PC-9 (cell line): ENCODE measurements at places on chromosomes 3 and 15. TPM values are rescaled to one million over a fixed set of nuclear protein-coding genes. Genes with fewer than 3 reads are reported as not detected.

DNA sequence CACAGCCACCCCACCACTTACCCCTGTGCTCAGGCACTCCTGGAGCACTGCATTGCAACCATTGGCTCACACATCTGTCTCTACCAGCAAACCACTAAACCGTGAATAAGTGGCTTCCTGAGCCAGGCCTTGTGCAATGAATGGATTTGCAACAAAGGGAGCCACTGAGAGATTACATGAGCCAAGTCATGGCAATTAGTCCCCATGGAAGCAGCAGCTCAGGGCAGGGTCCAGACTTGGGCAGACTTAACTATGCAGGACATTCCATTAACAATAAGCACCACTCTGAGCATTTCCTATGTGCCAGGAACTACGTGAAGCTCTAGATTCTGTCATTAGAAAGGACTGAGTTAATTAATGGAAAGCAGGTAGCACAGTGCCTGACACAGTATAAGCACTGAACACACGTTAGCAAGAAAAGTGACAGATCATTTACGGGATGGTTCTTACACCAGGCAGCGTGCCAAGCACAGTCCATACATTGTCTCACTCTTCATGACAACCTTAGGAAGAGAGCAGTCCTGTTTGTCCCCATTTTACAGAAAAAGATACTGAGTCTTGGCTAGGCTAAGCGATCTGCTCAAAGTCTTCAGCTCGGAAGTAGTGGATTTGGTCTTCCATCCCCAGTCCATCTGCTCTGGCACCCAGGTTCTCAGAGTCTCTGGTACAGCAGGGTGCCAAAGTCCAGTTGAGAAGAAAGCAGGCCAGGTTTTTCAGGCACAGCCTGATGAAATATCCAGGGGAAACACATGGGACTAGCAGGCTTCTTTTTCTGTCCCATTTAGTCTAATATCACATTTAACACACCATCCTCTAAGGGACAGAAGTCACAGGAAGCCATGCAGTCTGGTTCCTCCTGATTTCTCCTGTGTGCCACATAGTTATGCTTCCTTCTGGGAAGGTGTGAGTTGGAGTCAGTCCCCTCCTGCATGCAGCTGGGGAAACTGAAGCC, 44.1 kb downstream of the LIPC start:
- peak; percentile 52 for DNase-seq

- DNase-seq: peak; percentile 75
These were observed 5.4 kb downstream of the TGFBR2 start for GRCh38 chr3:30611613-30612436.

- DNase-seq: peak; percentile 54
These were observed 115.8 kb upstream of the PLCL2 start for GRCh38 chr3:16768956-16769355.

DNA sequence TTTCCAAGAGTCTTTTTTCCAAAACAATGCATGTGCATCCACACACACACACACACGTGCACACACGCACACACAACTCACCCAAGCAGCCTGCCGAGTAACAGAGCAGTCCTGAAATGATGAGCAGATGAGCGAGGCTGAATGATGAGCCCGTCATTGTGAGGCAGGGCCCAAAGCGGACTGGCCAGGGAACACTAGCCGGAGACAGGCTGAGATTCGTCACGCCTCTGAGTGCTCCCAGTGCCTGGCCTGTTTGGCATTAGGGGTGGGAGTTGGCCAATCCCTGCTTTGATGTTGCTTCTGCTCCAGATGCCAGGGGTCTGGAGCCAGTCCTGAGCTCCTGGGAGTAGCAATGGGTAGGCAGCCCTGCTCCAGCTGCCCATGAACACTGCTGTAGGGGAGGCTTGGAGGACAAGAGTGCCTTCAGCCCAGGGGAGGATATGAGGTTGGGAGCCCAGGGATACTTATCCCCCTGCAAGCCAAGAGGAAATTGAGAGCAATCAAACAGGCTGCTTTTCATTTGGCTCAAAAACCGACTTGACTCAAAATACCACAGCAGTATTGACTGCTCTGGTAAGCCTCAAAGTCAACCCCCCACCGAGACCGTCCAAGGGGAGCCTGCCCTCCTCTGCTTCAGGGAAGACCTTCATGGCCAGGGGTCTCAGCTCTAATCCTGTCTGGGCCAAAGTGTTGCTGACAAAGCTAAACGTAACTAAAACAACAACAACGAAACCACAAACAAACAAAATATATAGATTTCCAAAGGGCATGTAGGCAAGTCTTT, 22.9 kb downstream of the COLQ start:
- DNase-seq: no peak

- DNase-seq: no peak
These were observed 31.2 kb upstream of the RIOX2 start for GRCh38 chr3:98003306-98003969.

GRCh38 chr3:49718858-49719213, 648 bp downstream of the AMIGO3 start:
- DNase-seq: no peak

GRCh38 chr3:97952872-97953271, 19.4 kb downstream of the RIOX2 start:
- DNase-seq: peak; percentile 69

- no peak for DNase-seq
These were observed 464 bp upstream of the MRPS25 start for GRCh38 chr3:15065550-15066007.

GRCh38 chr3:79947957-79948356, 180.2 kb upstream of the ROBO1 start:
- DNase-seq: no peak

DNA sequence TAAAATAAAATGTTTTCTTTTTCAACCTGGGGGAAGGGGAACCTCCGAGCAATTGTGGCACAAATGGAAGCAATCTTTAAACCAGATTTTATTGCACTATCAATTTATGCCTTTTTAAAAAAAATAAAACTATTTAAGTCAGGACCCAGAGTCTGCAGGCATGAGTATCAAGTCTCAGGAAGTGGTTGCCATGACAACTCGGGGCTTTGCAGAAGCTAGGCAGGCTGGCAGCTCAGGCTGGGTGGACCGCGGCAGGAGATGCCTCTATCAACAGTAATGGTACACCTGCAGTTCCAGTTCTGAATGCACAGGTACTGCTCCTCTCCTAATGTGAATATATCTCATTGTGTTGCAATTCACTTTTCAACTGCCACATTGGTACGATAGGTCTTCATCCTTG, 447.7 kb downstream of the GABRG3 start:
- DNase-seq: no peak

- no peak for DNase-seq
These were observed 50.2 kb downstream of the KCNAB1 start for GRCh38 chr3:156170571-156170970.

GRCh38 chr3:158312560-158313141, 202.8 kb downstream of the RSRC1 start:
- DNase-seq: no peak

DNA sequence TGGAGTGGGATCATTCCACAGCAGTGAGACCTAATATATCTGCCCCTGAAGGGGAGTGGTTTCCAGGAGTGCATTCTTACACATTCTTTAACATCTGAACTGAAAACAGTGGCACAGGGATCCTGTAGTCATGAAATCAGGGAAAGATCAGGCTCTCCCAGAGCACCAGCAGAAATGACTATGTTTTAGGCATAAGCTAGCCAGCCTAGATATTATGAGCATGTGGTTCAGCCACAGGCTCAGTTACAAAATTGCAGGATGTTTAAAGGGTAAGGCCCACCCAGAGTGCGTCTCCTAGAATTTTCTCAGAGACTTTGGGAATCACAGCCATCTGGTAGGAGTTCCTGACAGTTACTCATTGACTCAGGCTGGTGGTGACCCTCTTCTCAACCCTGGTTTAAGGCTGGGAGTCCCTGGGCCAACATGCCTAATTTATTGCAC, 20.9 kb downstream of the FSTL1 start:
- DNase-seq: no peak

DNA sequence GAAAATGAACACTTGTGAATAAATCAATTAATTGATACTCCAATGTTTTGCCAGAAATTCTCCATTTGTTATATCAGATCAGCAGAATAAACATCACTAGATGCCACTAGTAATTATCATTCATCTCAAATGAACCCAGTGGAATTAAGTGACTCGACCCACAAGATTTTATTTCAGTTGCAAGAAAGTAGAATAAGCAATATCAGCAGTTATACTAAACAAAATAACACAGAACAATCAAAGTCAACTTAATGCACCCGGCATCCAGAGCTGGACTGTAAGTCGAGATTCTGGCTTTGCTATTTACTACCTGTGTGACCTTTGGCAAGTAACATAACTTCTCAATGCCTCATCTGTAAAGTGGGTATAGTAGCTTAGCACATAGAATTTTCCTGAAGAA, 256.5 kb downstream of the MEIS2 start:
- no peak for DNase-seq

- DNase-seq: no peak
These were observed 31.7 kb downstream of the BOC start for GRCh38 chr3:113243071-113243470.

DNA sequence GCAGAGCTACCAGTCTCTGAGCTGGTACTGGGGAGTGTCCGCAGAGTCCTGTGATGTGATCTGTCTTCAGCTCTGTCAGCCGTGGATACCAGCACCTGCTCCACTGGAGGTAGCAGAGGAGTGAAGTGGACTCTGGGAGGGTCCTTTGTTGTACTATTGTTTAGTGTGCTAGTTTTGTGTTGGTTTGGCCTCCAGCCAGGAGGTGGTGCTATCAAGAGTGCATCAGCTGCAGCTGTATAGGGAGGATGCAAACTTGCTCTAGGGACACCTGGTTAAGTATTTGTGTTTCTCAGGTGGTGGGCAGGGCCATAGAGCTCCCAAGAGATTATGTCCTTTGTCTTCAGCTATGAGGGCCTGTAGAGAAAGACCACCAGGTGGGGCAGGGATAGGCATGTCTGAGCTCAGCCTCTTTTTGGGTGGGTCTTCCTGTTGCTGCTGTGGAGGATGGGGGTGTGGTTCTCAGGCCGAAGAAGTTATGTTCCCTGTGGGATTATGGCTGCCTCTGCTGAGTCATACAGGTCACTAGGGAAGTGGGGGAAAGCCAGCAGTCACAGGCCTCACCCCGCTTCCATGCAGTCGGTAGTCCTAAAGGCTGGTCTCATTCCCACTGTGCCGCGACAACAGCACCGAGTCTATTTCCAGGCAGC, 443.2 kb upstream of the TBL1XR1 start:
- no peak for DNase-seq

GRCh38 chr3:146650691-146651442, 45.7 kb upstream of the PLSCR5 start:
- no peak for DNase-seq

Gene LRRIQ4
- 1.3 TPM in 2 replicates for total RNA-seq

Gene DGKG
- total RNA-seq: 9.8 and 20.0 TPM in 2 replicates

Gene SEMA6D
- total RNA-seq: not detected in 2 replicates

Gene ERICH6
- not detected in 2 replicates for total RNA-seq

Gene DCUN1D1
- 80.3 and 93.5 TPM in 2 replicates for total RNA-seq

Gene DAG1
- 156 and 206 TPM in 2 replicates for total RNA-seq

Gene FILIP1L
- total RNA-seq: 12.0 and 16.8 TPM in 2 replicates

Gene OSTN
- not detected in 2 replicates for total RNA-seq

Gene CSNK1G1
- 16.4 and 19.6 TPM in 2 replicates for total RNA-seq

Gene SH2D7
- total RNA-seq: not detected in 2 replicates

Gene TRIM71
- not detected in 2 replicates for total RNA-seq

Gene PLSCR4
- total RNA-seq: 8.3 and 8.4 TPM in 2 replicates

Gene ARPIN
- total RNA-seq: 28.6 and 30.4 TPM in 2 replicates
